Cardiac ventricle fibroblast (primary cell): ENCODE measurements at places on chromosomes 4 and X. TPM values are rescaled to one million over a fixed set of nuclear protein-coding genes. Genes with fewer than 3 reads are reported as not detected.

MAGEB6B gene
- total RNA-seq: not detected in 2 replicates

LRAT gene
- not detected in 2 replicates for total RNA-seq

NMU gene
- not detected in 2 replicates for total RNA-seq

HSD17B13 gene
- total RNA-seq: not detected in 2 replicates

DCAF4L1 gene
- total RNA-seq: 0.06 TPM in 1 of 2 replicates, not detected in the other

FATE1 gene
- total RNA-seq: 0.75 and 1.7 TPM in 2 replicates

TRPC5OS gene
- not detected in 2 replicates for total RNA-seq

SRPX2 gene
- total RNA-seq: 160 and 169 TPM in 2 replicates

JADE3 gene
- 3.1 and 5.9 TPM in 2 replicates for total RNA-seq

ASB5 gene
- not detected in 2 replicates for total RNA-seq

RASSF6 gene
- not detected in 2 replicates for total RNA-seq

SLC6A14 gene
- not detected in 2 replicates for total RNA-seq

RIPPLY1 gene
- not detected in 2 replicates for total RNA-seq

CT47B1 gene
- total RNA-seq: not detected in 2 replicates

CXorf49 gene
- total RNA-seq: not detected in 2 replicates

AWAT2 gene
- total RNA-seq: not detected in 2 replicates

MAGEA1 gene
- total RNA-seq: not detected in 2 replicates

VEGFD gene
- total RNA-seq: 2.3 and 4.2 TPM in 2 replicates

STK32B gene
- 1.7 and 2.3 TPM in 2 replicates for total RNA-seq

BBS12 gene
- 3.3 and 4.5 TPM in 2 replicates for total RNA-seq

ASB9 gene
- 0.34 TPM in 1 of 2 replicates, not detected in the other for total RNA-seq

EREG gene
- total RNA-seq: 0.25 and 0.54 TPM in 2 replicates

SPANXC gene
- not detected in 2 replicates for total RNA-seq

GATA1 gene
- not detected in 2 replicates for total RNA-seq

EXOC1L gene
- total RNA-seq: not detected in 2 replicates

PALLD gene
- 16.0 and 24.9 TPM in 2 replicates for total RNA-seq

MAGEB2 gene
- not detected in 2 replicates for total RNA-seq

SOWAHB gene
- total RNA-seq: not detected in 2 replicates

XK gene
- under 0.01 TPM in 1 of 2 replicates, not detected in the other for total RNA-seq
